Activated gamma-delta T cell treated with Interleukin-2 at 50 U/mL for 16 hours (primary cell): ENCODE measurements at places on chromosomes 2 and 18.

GRCh38 chr18:79104137-79104536 lies 34.9 kb downstream of the ATP9B start:
- no peak for DNase-seq

DNA sequence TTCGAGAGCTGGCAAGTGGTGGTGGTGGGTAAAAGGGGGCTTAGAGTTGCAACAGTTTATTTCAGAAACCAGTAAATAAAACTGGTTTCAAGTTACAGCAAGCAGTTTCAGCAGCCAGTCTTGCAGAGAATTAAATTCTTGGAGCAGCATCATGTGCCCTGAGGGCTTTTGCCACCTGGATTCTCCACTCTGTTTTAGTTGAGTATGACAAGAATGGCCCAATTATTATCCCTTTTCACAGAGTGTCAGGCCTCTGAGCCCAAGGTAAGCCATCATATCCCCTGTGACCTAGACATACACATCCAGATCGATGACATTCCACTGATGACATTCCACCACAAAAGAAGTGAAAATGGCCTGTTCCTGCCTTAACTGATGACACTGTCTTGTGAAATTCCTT lies 72.8 kb upstream of the FANCL start:
- DNase-seq = no peak

DNA sequence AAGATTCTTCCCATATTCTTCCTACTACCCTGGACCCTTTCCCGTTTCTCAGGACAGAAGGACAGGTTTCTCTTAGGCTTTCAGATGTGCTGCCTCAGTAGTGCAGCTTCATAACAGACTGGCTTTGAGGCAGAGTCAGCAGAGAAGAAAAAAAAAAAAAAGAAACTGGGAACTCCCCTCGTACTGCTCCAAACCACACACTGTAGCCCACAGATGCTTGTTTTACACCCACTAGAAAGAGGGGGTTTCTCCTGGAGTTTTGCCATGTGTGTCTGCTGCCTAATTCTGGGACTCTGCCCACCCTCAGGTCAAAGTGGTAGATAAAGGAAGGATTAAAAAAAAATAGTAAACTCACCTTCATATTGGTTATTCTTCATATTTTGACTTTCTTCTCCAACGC lies 95.9 kb downstream of the NCOA1 start:
- DNase-seq = no peak

GRCh38 chr18:52343138-52343537 lies 3.1 kb downstream of the DCC start:
- no peak for DNase-seq

- DNase-seq = peak; percentile 48
Measured at GRCh38 chr2:136134126-136134525, 16.2 kb upstream of the CXCR4 start.

DNA sequence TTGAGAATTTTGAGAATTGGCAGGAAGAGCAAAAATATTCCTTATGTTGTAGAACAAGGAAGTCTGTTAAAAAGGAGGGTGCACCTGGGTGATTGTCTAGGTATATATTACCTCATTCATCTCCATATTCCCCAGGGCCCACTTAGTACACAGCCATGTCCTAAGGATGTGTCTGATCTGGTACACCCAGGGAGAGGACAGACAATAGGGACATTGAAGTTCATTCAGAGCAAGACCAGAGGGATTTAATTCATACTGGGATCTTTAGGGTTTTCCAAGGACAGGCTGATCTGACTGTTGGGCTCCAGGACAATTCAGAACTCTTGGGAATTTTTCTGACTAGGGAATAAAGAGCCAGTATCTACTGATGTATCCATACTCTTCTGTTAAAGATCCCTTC lies 112.1 kb downstream of the PHLPP1 start:
- DNase-seq = no peak

DNA sequence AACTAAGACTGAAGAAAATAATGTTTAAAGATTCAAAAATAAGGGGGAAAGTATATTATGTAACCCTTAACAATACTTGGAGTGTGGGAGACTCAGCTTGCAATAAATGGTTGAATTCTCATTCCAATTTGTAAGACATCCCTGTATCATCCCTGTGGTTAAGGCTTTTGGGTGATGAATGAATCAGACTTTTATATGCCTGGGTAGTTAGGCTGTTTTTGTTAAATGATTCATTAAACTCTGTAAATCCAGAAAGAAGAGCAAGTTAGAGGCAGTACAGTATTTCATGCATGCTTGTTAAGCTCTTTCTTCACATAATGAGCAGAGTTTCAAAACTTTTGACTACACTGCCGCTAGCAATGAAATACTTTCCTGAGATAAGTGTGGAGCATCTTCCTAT lies 948.8 kb downstream of the SOCS6 start:
- DNase-seq = no peak

DNA sequence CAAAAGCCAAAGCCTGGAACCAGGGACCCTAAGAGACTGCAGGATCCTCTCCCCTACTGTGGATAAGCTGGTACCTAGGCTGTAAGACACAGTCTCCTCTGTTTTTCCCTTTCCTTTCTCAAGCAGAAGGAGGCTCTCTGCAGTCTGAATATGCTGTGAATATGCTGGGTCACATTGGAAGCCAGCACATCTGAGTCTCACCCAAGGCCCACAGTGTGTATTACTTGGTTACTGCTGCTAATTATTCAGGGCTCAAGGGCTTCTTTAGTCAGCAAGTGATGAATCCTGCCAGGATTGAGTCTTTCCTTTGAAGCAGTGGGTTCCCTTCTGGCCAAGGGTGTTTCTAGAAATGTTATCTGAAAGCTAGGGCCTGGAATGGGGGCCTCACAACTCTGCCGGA lies 60.7 kb downstream of the CCDC85A start:
- DNase-seq = no peak

DNA sequence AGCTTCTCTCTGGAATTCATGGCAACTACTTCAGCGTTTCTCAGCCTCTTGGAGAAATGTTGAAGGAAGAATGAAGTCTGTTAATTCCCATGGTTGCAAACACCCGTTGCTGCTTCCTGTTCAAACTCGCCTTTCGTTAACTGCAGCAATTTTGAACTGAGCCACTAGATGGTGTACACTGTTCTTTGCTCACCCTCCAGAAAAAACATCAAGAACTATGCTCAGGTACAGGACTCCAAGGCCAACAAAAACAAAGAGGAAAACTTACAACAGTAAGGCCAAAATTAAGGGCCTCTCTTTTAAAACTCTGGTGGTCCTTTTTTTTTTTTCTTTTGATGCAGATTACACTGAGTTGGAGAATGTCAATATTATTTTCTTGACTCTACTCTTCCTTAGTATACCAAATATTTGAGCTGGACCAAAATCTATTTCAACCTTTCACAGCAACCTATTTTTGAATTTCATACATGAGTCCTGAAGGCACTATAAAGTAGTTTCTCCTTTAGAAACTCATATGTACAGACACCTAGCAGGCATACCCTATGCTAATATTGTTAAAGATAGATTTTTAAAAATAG lies 58.2 kb downstream of the KLHL14 start:
- DNase-seq = no peak

DNA sequence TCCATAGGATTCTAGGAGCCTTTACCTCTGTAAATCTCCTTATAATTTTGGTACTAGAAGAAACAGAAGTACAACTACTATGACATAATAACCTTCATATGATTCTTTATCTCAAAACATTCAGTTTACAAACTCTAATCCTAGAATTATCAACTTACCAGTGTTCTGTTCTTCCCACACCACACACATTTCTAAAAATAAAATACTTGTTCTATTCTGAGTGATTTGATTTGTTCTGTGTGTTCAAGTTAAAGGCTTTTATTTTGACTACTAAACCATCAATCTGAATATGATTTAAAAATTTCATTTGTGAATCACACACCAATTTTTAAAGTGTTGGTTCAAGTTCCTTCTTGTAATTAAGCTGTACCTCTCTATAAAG lies 16.0 kb downstream of the CYTIP start:
- no peak for DNase-seq

DNA sequence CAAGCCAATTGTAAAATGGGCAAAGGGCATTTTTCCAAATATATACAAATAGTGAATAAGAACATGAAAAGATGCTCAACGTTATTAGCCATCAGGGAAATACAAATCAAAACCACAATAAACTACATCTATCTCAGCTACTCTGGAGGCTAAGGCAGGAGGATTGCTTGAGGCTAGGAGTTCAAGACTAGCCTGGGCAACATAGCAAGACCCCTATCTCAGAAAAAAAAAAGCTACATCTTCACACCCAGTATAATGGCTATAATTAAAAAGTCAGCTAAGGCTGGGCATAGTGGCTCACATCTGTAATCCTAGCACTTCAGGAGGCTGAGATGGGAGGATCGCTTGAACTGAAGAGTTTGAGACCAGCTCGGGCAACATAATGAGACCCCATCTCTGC lies 12.6 kb upstream of the NCL start:
- no peak for DNase-seq

- no peak for DNase-seq
Measured at GRCh38 chr18:22539051-22539765, 121.5 kb upstream of the CTAGE1 start.
